ENCODE measurements at places on chromosomes 5 and 9.

DNA sequence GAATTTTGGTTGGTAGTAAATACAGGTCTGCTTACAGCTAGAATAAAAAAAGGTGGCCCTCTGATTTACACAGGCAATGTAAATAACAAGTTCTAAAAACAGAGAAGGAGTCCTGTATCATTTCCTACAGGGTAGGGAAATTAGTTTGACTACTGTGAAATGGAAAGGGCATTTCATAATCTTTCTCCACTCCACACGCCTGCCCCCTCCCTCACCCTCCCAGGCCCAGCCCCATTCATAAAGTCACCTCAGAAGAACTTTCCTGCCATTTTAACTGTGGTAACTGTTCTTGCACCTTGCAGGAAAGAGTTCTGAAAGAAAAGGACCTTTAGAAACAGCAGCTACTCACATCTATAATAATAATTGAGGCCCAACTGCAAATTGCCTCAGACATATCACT lies 69.7 kb downstream of the MEF2C start:
- no peak for DNase-seq

DNA sequence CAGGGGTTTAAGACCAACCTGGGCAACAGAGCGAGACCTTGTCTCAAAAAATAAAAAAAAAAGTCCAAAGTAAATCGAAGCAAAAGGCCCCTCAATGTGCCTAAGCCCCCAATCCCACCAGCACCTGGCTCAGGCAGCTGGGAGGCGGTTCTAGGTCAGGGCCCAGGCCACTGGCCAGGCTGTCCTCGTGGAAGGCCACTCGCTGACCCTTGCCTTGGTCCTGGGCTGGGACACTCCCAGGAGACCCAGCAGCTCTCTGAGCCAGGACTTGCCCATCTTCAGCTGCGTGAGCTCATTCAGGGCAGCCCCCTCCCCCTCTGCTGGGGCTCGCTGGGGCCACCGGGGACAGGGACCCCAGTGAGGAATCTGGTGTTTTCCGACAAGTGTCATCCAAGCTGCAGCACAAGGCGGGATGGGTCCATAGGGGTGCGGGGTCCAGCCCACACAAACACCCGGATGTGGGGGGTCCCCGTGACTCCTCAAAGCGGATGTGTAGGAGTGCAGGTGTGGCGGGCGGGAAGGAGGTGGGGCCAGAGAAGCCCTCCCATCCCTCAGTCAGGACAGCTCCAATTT lies 4.0 kb downstream of the AGPAT2 start:
- DNase-seq: no peak

- DNase-seq: no peak
Measured at GRCh38 chr9:91694081-91694870, 255.8 kb downstream of the ROR2 start.

GRCh38 chr9:125049212-125050049 lies 93.9 kb downstream of the SCAI start:
- DNase-seq: no peak

DNA sequence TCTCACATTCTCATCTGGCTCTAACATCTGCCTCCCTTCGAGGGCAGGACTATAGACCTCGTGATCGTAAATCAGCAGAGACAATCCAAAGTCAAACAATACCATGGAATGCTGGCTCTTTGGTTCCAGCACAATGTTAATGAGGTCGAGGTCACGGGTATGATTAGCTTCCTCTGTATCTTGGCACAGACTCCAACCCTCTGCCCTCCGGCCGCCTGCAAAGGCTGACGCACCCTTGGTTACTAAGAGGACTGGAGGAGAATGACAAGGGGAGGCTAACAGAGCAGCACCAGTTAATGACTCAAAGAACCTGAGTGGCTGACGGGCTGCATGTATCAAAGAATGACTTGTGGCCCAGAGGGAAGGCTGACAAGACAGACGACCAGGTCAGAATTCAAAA lies 10.1 kb downstream of the LHFPL2 start:
- DNase-seq: no peak

All from endodermal cell (in vitro differentiated cells).